ENCODE measurements at places on chromosomes 5 and 9.

DNA sequence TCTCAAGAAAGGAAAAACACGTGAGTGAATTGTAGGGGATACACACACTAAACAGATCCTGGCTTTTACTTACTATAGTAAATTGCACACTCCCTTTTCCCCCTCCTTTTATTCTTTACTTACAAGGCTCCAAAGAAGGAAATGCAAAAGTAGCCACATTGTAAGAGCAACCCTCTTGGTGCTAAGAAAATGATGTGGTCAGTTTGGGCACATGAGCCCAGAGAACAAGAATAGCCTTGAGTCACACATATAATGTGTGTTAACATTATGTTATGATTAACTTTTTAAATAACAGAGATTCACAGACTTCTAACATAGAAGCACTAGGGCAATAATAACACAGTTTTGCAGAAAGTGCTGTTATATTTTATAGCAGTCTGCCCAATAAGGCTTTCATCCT lies 48.5 kb downstream of the PCSK5 start:
- DNase-seq: no peak

- no peak for DNase-seq
Observed at GRCh38 chr5:145244251-145244650, 590.9 kb downstream of the PRELID2 start.

- DNase-seq: no peak
Observed at GRCh38 chr5:93582677-93583438, at the start of gene NR2F1. NR2F1 (plus strand) TSS chr5:93583222; CDS start chr5:93585024, 1,802 bp downstream.

DNA sequence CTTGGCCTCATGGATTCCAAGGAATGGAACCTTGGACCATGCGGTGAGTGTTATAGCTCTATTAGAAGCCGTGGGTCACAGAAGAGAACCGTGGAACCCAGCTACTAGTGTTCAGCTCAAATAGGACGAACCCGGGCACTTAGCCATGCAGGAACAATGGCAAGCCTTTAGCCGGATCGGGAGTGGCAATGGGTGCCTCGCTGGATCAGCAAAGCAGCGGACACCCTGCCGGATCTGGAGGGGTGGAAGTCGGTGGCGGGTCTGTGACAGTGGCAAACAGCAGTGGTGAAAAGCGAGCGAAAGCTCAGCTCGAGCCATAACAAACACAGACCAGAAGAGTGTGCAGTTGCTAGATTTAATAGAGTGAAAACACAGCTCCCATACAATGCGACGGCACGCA lies 2.4 kb upstream of the CDO1 start:
- DNase-seq: no peak

GRCh38 chr9:106956971-106957370 lies 94.0 kb downstream of the ZNF462 start:
- DNase-seq: no peak

- DNase-seq: no peak
Observed at GRCh38 chr9:110880189-110880588, 158.1 kb downstream of the LPAR1 start.
